RCC 7860 (cell line): ENCODE measurements at places on chromosomes 7 and 10.

DNA sequence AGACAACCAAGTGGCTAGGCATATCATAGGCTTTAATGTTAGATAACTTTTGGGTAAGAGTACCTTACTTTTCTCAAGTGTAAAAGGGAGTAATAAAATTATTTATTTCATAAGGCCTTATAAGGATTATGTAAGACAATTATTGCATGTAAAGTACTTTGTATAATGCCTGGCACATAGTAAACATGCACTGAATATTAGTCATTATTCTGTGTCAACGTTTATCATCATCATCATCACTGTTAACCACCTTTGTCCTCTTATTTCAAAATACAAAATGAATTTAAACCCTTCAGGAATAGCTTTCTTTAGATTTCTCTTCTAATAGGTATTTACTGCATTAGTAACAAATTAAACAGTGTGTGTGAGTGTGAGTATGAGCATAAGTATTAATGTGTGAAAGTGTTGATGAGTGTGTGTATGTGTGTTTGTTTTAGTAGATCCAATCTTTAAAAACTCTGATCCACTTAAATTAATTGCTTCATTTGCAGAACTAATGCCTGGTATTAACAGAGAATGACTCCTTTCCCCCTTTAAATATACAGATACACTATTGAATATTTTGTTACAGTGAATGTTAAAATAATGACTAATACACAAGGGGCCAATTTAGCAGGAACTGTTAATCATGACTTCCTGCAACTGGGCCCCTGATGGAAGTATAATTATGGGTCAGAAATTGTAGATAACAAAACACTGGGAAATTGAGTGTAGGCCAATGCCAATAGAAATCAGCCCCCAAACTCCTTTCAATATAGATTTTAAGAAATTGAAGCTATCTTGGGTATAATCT, 213.3 kb upstream of the FZD8 start:
- DNase-seq = no peak

GRCh38 chr10:95295031-95295755, 4.4 kb upstream of the PDLIM1 start:
- peak; percentile 61 for DNase-seq

DNA sequence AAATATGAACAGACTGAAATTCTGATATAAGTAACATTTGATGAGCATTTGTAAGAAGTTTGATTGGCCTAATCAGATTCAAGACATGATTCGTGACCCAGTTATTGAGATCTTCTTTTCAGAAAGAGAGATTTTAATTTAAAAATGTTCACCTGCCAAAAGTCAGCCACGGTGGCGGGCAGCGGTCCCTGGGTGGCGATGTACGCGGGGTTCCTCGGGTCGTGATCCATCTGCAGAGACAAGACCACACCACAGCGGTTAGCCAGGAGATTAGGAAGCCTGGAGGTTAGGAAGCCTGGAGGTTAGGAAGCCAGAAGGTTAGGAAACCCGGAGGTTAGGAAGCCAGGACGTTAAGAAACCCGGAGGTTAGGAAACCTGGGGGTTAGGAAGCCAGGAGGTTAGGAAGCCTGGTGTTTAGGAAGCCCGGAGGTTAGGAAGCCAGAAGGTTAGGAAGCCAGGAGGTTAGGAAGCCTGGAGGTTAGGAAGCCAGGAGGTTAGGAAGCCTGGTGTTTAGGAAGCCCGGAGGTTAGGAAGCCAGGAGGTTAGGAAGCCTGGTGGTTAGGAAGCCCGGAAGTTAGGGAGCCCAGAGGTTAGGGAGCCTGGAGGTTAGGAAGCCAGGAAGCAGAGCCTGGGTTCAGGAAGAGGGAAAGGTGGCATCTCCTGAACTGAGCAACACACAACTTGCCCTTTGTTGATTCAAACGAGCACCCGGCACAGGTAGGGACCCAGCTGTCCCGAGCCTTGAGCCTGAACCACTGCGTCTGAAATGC, 258.5 kb downstream of the DNAJB6 start:
- DNase-seq = no peak

GRCh38 chr7:84100866-84101265, 93.7 kb downstream of the SEMA3A start:
- peak; percentile 29 for DNase-seq

GRCh38 chr7:55113760-55114540, 95.1 kb downstream of the EGFR start:
- no peak for DNase-seq

DNA sequence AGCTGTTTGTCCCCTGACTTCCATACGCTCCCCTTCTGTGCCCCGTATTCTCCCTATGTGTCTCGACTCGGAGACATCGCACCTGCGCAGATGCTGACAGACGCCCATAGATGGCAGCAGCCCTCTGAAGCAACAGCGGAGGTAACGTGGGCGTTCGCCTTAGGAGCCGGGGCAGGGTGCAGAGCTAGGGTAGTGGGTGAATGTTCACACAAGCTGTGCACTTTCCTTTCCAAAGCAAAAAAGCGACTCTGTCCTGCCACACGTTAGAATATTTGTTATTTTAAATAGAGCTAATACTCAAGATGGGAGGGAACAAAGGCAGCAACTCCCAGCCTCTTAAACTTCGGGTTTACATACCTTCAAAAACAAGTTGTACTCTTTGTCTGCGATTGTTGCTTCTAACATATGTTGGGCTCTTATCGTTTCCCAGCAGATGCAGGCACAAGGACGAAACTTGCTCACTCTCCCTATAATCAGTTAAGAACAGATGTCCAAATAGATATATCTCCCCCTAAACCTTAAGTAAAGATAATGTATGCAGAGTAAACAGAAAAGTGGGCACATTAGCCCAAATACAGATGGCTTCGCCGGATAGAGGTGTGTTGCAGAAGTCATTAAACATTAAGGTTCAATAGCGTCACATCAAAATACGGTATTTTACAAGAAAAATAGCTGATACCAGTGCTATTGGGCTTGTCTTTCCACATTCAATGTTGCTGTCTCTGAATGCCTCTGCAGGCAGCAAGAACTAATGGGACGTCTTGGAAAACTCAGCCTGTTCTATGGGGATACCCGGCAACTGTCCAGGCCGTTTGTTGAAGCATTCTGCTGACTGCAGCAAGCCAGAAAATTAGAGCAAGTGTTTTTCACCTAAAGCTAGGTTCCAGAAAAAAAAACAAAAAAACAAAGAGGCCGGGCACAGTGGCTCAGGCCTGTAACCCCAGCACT, 340.3 kb upstream of the PRKCQ start:
- DNase-seq = no peak

- DNase-seq = no peak
Measured at GRCh38 chr10:6299743-6300105, 97.0 kb downstream of the PFKFB3 start.

GRCh38 chr10:98039690-98040381, 9.4 kb upstream of the CRTAC1 start:
- DNase-seq = no peak

DNA sequence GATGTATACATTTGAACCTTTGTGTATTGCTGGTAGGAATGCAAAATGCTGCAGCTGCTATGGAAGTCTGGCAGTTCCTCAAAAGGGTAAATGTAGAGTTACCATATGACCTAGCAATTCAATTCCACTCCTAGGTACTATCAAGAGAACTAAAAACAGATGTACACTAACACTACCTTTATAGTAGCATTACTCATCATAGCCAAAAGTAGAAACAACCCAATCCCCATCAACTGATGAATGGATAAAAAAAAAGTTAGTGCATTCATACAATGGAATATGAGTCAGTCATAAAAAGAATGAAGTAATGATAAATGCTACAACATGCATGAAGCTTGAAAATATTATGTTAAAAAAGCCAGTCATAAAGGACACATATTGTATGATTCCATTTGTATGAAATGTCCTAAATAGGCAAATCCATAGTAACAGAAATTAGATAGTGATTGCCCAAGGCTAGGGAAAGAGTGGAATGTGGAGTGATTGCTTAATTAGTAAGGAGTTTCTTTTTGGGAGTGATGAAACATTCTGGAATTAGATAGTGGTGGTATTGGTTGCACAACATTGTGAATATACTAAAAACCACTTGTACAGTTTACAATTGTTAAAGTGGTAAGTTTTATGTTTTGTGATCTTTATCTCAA, 96.4 kb upstream of the AOAH start:
- DNase-seq = no peak

- DNase-seq = no peak
Measured at GRCh38 chr10:102408728-102409603, 9.6 kb downstream of the PSD start.

DNA sequence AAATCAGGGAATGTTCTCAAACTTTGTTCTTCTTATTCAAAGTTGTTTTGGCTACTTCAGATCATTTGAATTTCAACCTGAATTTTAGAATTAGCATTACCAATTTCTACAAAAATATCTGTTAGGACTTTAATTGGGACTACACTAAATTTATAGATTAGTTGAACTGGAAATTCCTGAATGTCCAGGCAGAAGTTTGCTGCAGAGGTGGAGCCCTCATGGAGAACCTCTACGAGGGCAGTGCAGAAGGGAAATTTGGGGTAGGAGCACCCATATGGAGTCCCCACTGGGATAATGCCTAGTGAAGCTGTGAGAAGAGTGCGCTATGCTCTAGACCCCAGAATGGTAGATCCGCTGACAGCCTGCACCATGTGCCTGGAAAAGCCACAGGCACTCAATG, 22.8 kb upstream of the AGMO start:
- DNase-seq = no peak

DNA sequence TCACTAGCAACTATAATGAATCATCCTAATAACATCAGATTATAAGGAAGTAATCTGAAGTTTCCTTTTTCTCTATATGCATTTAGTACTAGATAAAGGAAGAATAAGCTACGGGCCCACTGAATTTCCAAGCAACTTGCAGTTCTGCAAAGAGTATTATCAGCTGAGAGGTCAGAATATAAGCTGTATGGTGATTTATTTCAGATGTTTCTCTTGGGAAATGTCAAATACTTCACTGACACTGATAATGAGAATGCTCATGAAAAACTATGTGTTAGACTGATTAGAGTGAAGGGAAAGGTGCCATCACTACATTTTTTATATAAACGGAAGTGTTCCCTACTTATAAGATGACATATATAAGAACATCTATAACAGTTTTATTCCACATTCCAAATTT, 251.2 kb upstream of the HGF start:
- DNase-seq = no peak
